PC-9 (cell line): ENCODE measurements at places on chromosomes 3 and 15. TPM values are rescaled to one million over a fixed set of nuclear protein-coding genes. Genes with fewer than 3 reads are reported as not detected.

EFHB gene
- total RNA-seq = 1.5 and 2.8 TPM in 2 replicates

BBX gene
- 91.7 and 92.5 TPM in 2 replicates for total RNA-seq

CCR8 gene
- not detected in 2 replicates for total RNA-seq

CCR9 gene
- total RNA-seq = not detected in 2 replicates
